Fibroblast of upper back skin (primary cell): ENCODE measurements at places on chromosomes 7 and 10.

DNA sequence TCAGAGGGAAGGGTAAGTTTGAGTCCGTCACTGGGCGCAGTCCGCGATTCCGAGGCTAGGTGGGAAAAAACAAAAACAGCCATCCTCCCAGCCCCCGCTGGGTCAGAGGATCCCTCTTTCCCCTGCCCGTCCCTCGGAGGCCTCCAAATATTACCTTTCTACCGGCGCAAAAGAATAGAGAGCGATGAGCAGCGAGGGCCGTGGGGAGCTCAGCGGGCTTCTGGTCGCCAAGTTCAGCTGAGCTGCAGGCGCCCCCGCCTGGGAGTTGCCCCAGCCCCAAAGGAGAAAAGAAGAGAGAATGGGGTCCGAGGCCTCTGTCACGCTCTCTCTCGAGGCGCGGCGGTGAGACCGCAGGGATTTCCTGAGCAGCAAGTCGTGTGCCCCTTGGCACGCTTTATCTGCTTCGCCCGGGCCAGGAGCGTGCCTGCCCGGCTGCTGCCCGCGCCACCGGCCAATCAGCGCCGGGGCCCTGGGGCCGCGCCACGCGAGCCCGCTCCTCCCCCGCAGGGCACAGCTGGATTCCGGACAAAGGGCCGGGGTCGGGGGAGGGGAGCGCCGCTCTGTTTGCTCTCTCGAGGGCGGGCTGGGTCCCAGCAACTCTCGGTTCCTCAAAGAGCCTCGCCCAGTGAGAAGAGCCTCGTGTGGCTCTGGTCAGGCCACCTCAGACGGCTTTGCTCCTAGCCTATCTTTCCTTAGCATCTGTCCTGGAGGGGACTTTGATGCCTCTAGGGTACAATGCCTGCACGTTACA is at the start of gene NEUROG3:
Gene NEUROG3 (minus strand): TSS at position 367 of the 751 bp plus-strand sequence. CDS start 379 bp downstream, outside the sequence.
- DNase-seq = no peak

DNA sequence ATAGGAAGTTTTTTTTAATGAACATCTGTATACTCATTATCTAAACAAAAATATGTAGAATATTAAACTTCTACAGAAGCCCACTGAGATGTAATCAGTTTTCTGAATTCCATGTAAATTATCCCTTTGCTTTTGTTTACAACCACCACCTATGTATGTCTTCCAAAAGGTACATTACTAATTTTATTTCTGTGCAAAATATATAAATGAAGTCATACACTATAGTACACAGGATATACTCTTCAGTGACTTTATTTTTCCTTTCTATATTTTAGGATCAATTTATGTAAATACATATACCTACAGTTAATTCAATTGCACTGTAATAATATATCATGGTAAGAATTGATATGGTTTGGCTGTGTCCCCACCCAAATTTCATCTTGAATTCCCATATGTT is 1236.9 kb downstream of the DNAJB9 start:
- DNase-seq = no peak

DNA sequence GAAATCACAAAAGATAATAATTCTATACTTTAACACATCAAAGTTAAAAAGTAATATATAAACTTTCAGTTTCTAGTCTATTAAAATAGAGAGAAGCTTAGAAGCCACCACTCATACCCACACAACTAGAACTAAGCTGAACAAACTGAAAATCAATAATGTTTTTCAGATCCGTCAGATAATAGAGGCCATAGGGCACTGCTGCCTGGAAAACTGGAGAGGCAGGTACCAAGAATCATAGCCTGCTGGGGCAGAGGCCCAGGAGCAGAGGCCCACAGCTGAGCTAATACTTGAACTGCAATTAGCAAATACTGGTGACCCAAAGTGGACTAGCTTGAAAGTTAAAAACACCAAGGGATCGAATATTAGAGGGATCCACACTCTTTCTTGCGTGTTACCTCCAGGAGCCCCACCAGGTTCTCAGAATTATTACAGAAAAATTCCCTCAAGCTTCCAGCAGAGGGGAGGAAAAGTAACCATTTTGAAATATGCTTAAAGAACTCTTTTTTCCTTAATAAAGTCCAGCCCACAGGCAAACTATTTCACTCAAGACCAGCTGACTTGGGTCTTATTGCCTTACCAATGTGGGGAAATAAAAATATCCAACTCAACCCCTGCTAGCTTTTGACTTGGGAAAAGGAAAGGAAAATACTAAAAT is 774.1 kb upstream of the IGFBP3 start:
- peak; percentile 12 for DNase-seq

GRCh38 chr10:124736491-124737136 is 7.6 kb downstream of the FAM53B start:
- no peak for DNase-seq
